ENCODE measurements at places on chromosomes 5 and 9.

GRCh38 chr5:124297826-124298225 lies 448.6 kb downstream of the ZNF608 start:
- DNase-seq, result no peak

DNA sequence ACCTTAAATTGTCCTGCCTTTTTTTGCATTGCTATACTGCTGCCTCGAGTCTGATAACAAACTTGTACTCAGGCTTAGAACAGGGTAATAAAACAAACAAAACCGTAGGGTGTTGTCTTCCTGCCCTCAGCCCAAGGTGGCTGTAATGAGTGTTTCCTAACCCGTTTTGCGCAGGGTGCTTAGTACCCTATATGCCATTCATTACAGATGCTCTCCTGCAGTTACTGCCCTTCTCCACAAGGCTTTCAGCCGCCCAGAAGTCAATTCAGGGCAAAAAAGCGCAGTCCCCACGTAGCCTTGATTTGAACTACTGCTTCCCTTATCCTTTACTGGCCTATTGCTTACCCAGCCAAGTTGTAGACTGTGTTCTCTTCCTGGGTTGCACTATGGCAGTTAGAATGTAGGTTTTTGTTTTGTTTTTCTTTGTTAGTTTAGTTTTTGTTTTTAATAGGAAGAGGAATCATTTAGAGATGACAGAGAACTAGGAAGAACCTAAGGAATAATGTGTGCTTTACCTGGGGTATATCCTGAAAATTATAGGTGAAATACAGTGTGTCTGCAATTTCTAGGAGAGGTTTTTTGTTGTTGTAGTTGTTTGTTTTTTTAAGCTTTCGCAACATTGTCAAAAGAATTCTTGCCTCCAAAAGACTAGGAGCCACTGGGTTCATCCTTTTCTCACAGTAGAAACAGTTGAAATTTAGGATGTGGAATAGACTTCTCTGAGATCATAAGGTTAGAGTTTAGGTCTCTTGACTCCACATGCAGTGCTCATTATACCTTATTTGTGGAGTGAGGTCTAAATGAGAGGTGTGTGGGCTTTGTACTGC lies 1.3 kb downstream of the HMGXB3 start:
- DNase-seq, result no peak

DNA sequence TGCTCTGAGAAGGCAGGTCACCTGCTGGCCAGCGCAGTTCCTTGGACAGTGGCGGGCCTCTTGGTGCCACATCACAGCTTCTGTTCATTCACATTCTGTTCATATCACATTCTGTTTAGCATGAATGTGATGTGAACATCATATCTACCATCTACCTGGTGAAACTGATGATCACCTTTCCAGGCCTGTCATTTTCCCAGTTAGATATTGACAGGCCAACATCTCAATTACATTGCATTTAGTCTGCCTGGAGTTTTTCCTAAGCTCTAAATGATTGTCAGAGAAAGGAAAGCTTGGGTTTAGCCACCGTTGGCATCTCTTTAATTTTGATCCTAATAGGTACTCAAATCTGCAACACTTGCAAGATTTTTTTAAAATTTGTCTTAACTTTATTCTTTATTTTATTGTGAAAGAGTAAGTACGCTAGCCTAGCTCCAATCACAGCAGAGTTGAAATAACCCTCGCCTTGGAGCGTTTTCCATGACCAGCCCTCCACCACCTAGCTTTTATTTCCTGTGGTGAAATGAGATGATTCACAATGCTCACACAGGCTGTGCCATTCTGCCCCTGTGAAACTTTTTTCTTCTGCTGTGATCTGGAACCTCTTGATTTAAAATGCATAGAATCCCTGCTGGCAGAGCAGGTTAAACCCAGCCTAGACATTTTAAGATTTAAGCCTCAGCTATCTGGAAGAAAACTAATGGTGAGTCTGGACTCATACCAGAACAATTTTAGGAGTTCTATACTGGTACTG lies 225.0 kb downstream of the ESM1 start:
- no peak for DNase-seq

DNA sequence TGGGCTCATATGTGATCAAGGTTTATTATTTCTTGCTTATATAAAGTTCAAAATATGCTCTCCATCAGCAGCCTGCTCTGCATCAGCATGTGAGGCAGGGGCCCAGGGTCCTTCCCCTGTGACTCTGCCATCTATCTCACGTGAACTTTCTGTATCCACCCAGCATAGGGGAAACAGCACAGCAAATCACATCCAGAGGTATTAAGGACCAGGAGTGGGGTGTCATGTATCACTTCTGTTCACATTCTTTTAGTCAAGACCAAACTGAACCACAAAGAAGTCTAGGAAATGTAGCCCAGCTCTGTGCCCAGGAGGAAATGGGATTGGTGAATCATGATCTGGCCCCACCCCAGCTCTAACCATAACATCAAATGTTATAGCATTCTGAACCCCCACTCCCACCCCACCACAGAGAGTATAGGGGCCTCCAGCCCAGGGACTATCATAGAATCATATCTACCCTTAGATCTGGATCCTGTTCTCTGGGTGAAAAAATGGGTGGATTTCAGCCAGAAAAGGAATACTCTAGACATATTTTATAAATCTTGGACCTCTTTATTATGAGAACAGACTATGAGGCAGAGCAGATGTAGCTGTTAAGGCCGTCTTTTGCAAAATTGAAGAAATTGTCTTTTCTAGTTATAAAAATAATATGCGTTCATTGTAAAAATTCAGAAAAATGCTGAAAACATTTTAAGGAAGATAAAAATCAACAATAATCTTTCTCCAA lies 473.7 kb downstream of the ARHGEF28 start:
- no peak for DNase-seq

DNA sequence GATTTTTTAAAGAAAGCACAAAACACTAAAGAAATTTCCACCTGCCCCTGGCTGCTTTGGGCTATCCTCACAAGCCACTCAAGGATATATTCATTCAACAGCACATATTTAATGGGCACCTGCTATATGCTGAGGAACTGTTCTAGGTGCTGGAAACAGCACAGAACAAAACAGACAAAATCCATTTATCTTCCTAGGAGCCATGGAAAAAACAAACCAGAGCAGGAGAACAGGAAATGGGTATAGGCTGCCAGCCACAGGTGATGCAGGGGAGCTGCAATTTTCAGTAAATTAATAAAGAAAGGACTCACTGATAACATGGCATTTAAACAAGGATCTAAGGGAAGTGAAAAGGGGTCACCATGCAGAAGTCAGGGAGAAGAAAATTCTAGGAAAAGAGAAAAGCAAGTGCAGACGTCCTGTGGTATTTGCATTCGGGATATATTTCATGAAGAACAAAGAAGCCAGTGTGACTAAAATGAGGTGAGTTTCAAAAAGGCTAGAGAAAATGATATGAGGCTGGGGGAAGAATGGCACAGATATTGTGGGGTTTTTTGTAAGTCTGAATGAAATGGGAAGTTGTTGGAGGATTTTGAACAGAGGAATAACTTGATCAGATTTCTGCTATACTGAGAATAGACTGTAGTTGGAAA lies 152.2 kb downstream of the ADAMTSL1 start:
- DNase-seq, result no peak

- DNase-seq, result no peak
Observed at GRCh38 chr9:19173598-19174125, 46.4 kb upstream of the PLIN2 start.

- no peak for DNase-seq
Observed at GRCh38 chr5:97745817-97746216, 562.8 kb upstream of the RIOK2 start.

GRCh38 chr5:136276946-136277345 lies 84.0 kb upstream of the SMIM32 start:
- no peak for DNase-seq

- DNase-seq, result no peak
Observed at GRCh38 chr9:99261923-99262322, 39.8 kb downstream of the SEC61B start.

GRCh38 chr9:110947491-110948044 lies 90.7 kb downstream of the LPAR1 start:
- DNase-seq, result no peak

GRCh38 chr5:2178071-2178477 lies 295.3 kb upstream of the IRX4 start:
- DNase-seq, result no peak

DNA sequence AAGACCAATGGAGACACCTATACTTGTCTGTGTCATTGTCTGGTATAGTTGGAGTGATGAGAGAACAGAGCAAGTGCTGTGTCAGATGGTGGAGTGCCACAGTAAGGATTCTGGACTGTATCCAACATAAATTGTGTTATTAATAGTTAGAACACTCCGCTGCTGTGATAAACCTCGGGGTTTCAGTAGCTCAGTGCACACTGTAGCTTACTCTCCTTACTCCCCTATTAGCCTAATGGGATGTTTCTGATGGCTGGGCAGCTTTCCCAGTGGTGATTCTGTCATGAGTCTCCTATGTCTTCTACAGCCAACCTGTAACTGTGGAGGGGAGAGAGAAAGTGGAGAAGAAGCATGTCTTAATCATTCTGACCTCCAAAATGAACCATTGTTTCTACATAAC lies 127.6 kb upstream of the PTCH1 start:
- DNase-seq, result no peak

- DNase-seq, result no peak
Observed at GRCh38 chr9:18976221-18976708, 56.7 kb downstream of the SAXO1 start.

- no peak for DNase-seq
Observed at GRCh38 chr5:79493596-79494345, 20.2 kb downstream of the HOMER1 start.

GRCh38 chr9:72185561-72185960 lies 36.3 kb downstream of the GDA start:
- no peak for DNase-seq

GRCh38 chr9:64773491-64773931 lies 511.5 kb downstream of the FOXD4L5 start:
- DNase-seq, result peak; percentile 8

- no peak for DNase-seq
Observed at GRCh38 chr9:89902450-89903140, 297.8 kb downstream of the GADD45G start.

DNA sequence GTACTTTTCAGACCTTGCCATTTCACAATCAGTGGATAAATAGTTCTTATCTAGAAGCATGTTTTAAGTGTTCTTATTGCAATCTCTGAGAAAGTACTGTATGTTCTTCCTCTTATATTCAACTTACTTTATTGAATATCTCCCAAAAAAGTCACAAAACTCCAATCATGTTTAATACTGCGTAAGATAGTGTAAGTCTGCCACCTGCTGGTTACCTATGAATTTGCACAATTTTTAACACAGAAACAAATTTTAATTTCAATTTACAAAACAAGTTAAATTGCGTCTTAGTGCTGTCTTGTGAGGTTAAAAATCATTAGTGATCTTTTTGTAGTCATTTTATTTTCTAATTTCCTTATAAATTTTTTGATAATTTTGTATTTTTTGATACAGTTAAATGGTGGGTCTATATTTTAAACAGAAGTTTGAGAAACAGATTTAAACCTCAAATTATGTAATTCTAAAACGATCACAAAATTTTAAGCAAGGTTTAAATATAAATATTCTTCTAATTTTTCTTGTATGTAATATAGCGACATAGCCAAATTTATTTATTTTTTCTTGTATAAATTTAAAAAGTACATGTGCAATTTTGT lies 115.8 kb downstream of the EMB start:
- DNase-seq, result no peak

All from Right ventricle myocardium inferior (tissue), 1 donor.